ENCODE measurements at places on chromosomes 6 and 20.

GRCh38 chr6:42259841-42260395 is 42.3 kb upstream of the MRPS10 start:
- no peak for DNase-seq

- DNase-seq: no peak
These were observed 381.1 kb downstream of the TFAP2B start for GRCh38 chr6:51199733-51200260.

DNA sequence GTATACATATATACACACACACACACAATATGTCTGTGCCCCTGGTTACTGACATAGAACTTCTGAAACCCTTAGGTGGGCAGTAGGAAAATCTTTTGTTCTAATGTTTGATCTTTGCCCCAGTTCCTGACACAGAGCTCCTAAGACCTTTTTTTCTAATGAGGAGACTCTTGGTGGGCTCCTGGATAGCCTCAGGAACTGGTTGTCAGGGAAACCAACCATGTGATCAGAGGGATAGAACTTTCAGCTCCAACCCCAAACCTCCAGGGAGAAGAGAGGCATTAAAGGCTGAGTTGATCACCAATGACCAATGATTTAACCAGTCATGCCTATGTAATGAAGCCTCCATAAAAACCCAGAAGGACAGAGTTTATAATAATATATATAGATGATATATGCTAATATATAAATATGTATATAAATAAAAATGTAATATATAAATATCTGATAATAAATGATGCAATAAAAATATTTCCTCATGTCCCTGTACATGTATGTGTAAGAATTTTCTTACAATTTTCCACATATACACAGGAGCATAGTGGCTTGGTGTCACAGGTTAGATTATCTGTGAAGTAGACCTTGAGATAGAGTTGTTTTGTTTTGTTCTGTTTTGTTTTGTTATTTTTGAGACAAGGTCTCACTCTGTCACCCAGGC is 93.3 kb downstream of the GPX5 start:
- DNase-seq: no peak

- no peak for DNase-seq
These were observed 36.7 kb upstream of the INSM1 start for GRCh38 chr20:20331156-20331555.

- no peak for DNase-seq
These were observed 10.7 kb downstream of the FIG4 start for GRCh38 chr6:109701774-109702173.

DNA sequence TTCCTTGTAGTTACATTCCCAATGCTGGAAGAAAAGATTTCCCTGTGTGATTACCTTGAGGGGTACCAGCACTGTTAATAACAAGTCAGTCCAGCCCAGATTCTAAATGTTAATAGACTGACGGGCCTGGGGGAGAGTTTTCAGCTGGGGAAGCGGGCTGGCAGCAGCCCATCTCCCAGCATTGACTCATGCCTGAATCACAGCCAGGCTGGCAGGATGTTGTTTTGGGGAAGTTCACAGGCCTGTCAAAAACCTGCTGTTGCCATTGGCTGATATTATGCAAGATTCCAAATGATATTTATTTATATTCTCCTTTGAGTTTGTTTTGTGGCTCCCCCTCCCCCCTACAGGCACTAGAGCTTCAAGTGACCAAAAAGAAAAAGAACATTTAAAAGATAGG is 213.9 kb upstream of the CNR1 start:
- DNase-seq: no peak

GRCh38 chr20:18653736-18654447 is 66.0 kb downstream of the DTD1 start:
- DNase-seq: no peak

- no peak for DNase-seq
These were observed 113.3 kb downstream of the ZFP64 start for GRCh38 chr20:52078289-52078688.

DNA sequence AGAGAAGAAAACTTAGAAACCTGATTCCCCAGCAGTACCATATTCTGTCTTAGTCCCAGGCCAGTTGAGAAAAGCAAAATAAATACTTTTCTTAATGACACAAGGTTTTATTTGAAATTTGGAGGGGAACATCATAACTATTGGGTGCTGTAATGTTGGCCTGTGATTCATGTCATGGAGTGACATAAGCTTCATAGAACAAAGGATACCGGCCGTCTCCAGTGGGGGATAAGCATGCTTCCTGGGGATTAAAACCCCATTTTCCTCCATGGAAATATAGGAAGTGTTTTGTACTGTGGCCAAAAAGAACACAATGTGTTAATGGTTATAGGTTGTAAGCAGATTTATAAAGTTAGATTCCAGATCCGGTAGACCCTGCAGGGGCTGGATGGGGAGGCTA is 18.0 kb downstream of the MTHFD1L start:
- no peak for DNase-seq

GRCh38 chr6:150377211-150377781 is 8.5 kb downstream of the IYD start:
- peak; percentile 88 for DNase-seq

DNA sequence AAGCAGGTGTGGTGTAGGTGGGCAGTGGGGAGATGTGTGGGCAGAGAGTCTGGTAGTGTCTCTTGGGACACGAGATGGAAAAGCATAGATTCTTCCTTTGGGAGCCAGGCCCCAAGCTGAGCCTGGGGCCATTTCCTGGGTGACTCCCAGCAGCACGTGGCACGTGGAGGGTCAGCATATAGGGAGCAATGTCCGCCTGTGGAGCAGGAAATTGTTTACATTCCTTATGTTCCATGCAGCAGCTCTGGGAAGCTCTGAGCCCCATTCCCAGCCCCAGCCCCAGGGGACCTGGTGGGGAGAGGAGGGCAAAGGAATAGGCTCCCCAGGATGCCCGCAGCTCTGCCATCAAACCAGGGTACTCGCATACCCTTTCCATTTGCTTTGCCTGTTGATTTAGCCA is 57.6 kb downstream of the DAAM2 start:
- no peak for DNase-seq

DNA sequence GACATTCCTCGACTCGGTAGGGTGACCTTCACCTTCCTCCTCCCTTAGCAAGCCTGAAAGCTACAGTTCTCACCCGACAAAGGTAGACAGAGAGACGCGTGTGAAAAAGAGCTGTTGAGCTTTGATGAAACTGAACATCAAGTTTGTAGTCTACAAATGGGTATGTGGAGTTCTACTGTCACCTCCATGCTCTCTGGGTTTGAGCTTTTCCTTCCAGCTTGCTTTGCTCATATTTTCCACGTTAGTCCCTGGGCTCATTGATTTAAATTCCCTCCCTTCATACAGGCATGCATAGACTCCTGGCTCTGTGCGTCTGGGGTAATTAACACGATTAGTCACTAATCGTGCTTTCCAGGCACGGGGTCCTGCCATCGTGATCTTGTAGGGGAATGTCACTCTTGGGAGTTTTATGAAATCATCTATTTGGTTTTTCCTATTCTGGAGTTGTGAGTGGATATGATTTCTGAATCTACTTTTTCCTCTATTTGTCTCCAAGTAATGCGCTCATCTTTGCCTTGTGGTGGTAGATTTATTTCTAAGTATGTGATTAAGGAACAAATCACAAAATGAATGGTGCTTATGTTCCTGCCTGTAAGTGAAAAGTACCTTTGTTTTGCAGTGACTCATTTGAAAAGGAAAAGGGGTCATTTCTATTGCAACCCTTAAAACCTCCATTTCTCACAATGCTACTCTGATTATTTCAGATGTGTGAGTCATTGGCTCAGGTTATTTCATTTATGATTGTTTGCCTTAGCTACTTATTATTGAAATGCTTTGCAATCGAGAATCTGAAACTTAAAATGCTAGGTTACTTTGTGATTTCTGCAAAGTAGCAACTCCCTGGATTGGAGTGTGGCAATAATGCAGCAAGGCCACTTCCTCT is 154.6 kb downstream of the ZDHHC14 start:
- no peak for DNase-seq

DNA sequence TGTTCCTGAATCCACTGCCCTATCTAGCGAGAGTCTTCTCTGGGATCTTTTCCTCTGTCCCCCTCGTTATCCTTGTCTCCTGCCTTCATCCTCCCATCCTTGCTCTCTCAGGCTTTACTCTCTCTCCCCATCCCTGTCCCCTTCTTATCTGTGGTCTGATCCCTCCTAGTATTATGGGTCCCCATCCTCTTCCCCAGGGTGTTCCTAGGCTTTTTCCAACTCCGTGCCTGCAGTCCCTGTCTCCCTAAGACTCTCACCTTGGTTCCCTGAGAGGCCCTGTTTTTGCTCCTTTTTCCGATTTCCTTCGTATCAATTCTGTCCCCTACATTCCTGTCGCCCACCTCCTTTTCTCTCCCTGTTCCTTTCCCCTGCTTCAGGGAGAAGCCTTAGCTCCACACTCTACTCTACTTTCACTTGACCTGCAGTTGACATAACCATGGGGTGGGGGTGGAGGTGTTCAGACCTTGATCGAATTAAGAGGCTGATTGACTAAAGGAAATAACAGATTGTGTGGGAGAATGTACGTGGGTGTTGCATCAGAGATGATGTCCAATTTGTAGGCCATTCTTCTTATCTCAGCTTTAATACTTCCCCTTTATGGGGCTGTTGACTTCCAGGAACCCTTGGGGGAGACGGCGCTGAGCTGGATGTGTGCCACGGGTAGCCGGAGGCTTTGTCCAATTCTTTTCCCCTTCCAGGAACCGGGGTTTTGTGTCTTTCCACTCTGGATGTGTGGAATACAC is 905 bp downstream of the PPARD start:
- no peak for DNase-seq

DNA sequence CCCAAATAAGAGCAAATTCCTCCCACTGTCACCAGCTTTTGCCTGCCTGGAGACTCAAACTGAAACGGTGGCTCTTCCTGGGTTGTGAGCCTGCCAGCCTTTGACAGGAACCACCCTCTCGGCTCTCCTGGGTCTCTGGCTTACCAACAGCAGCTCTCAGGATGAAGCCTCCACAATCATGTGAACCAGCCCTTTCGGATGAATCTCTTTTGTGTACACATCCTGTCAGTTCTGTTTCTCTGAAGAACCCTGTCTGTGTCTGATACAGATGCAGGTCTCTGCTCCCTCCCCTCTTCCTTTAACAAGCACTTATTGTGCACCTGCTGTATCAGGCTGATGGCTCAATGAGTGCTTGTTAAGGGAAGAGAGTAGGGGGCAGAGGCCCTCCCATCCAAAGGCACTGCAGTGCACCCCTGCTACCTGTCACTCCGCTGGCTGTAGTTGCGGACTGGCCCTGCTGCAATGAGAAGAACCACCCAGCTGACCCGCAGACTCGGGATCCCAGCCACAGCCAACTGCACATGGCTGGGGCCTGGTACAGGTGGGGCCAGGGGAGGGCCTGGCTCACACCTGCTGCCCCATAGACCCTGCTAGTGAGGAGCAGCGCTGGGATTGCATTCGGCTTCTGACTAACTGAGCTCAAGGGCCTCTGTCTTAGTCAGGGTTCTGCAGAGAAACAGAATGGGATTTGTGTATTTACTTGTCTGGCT is 120.1 kb upstream of the PMEPA1 start:
- DNase-seq: no peak
